ENCODE measurements at places on chromosomes 2 and 18.

GRCh38 chr2:46051085-46051484 lies 246.1 kb upstream of the EPAS1 start:
- DNase-seq, result no peak

GRCh38 chr2:177124371-177124770 lies 88.2 kb upstream of the HNRNPA3 start:
- DNase-seq, result no peak

DNA sequence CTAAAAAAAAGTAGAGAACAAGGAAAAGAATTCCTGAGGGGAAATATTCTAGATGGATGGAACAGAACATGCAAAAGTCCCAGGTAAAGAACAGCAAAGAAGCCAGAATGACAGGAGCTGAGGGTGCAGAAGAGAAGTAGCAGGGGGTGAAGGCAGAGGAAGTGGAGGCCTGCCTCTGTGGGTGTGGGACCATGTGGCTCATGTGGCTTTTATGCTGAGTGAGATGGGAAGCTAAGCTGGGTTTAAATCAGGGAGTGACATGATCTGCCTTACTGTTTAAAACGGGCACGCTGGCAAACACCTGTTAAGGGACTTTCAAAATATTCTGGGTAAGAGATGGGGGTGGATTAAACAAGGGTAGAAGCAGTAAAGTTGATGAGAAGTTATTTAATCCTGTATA lies 40.0 kb downstream of the GKN2 start:
- no peak for DNase-seq

GRCh38 chr2:170170281-170171040 lies 7.5 kb upstream of the MYO3B start:
- no peak for DNase-seq

- no peak for DNase-seq
Observed at GRCh38 chr2:237661799-237662328, 34.5 kb downstream of the LRRFIP1 start.

DNA sequence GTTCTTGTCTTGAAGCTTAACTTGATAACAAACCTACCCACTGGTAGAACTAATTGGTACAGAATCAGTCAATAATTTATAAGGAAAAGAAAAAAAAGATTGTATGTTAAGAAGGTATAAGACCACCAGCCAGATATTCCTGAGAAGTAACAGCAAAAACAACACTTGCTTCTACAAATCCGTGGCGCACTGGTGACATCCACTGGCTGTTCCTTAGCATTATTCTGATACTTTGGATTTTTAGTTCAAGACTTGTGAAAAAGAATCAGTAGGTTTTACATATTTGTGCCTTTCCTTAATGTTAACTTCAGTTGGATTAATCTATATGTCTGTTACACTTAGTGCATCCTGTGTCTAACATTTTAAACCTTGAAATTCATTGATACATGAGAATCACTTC lies 141.8 kb downstream of the GRB14 start:
- peak; percentile 56 for DNase-seq

- peak; percentile 48 for DNase-seq
Observed at GRCh38 chr2:52976143-52976949, 791.3 kb upstream of the CHAC2 start.

DNA sequence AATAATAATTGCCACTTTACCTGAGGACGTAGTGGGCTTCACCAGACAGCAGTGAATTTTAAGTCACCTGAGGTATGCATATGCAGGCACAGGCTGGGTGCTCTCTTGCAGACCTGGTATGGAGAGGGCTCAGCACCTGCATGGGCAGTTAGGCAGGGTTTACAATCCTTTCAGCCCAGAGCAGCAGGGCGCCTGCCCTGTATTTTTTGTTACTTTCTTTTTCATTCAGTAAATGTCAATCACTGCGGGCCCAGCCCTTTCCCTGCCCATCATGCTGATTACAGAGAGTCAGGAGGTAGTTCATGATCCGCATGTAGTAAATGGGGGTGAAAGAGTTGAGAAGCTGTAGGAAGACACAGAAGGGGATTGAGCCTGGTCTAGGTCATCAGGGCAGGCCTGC lies 147.0 kb upstream of the ALPP start:
- no peak for DNase-seq

GRCh38 chr2:134736167-134736880 lies 17.5 kb upstream of the TMEM163 start:
- DNase-seq, result peak; percentile 89

GRCh38 chr2:36058076-36058475 lies 297.5 kb upstream of the CRIM1 start:
- no peak for DNase-seq

- no peak for DNase-seq
Observed at GRCh38 chr2:96087130-96087529, 29.2 kb downstream of the ADRA2B start.

- no peak for DNase-seq
Observed at GRCh38 chr18:70221156-70221914, 15.8 kb upstream of the RTTN start.

Measured in ELR (cell line).